Activated T-helper 17 cell treated with anti-CD3 and anti-CD28 coated beads, Interleukin-2, amount 50 U/mL, for 72 hours (primary cell): ENCODE measurements at places on chromosomes 13 and 19.

- ATAC-seq = peak; percentile 29
Observed at GRCh38 chr13:27321468-27322431, 51.1 kb downstream of the RASL11A start.

GRCh38 chr19:44890366-44891015 lies 563 bp upstream of the TOMM40 start:
- peak; percentile 87 for ATAC-seq

DNA sequence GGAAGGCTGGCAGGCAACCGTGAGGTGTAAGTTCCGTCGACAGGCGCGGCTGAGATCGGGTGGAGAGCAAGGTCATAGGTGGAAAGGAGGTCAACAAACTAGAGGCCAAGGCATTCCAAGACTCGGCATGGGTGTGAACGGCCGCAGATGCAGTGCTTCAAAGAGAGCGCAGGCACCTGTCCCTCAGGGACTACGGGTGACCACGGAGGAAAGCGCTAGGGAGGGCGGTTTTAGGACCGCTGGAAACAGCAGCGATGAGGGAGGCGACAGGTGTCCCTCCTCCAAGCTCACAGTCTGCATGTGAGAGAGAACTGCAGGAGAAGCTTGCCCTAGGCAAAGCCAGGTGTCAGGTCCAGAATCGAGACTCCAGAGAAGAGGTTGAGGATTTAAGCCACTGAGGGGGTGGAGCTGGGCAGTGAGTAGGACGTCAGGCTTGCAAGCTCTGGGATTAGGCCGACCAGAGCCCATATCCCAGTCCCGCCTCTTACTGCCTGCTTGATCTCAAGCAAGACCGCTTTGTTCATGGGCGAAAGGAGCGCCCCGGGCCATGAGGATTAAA lies 1.6 kb upstream of the MLNR start:
- ATAC-seq = no peak

GRCh38 chr19:40355975-40356680 lies 7.6 kb downstream of the PLD3 start:
- no peak for ATAC-seq

- ATAC-seq = no peak
Observed at GRCh38 chr19:6066661-6067646, 43.3 kb downstream of the RFX2 start.
